ENCODE measurements at places on chromosomes 7 and 10.

- DNase-seq, result no peak
These were observed 7.1 kb upstream of the CCL24 start for GRCh38 chr7:75820688-75821087.

DNA sequence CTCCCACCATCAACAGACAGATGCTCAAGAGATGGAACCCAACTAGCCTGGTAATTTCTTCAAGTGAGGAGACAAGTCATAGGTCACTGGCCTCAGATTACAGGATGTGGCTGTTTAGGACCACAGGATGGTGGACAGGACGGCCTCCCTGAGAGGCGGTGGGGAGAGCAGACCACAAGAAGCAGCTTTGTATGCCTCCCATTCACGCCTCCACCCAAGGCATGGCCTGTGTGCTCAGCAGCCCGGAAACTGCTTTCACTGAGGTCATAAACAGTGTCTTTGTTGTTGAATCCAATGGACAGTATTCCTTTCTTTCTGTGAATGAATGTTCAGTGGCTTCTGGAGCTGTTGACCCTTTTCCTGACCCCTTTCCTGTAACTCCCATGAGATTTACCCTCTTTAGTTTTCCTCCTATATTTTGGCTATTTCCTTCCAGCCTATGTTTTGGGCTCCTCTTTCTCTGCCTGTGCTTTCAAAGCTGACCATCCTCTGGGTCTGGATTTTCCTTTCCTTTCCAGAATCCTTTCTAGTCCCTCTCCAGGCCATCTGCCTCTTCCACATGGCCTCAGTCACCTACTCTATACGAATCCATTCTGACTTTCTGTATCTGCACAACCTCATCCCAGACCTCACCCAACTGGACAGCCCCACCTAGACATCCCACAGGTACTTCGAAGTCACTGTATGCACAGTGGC is 32.4 kb upstream of the INPP5F start:
- DNase-seq, result no peak

DNA sequence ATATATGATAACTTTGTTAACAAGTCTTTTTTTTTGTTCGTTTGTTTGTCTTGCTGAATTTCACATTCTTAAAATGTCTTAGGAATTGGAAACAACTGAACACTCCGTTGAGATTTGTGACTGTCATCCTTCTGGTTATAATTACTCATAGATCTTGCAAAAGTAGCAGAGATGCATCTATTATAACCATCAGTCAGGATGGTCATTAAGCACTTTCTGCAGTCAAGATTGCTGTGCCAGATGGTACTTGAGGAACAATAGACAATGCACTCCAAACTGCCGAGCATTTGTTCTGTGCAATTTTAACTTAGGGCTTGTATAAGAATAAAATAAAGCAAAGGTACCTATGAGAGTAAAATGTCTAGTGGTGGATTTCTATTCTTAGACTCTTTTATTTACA is 710.1 kb upstream of the KCND2 start:
- no peak for DNase-seq

DNA sequence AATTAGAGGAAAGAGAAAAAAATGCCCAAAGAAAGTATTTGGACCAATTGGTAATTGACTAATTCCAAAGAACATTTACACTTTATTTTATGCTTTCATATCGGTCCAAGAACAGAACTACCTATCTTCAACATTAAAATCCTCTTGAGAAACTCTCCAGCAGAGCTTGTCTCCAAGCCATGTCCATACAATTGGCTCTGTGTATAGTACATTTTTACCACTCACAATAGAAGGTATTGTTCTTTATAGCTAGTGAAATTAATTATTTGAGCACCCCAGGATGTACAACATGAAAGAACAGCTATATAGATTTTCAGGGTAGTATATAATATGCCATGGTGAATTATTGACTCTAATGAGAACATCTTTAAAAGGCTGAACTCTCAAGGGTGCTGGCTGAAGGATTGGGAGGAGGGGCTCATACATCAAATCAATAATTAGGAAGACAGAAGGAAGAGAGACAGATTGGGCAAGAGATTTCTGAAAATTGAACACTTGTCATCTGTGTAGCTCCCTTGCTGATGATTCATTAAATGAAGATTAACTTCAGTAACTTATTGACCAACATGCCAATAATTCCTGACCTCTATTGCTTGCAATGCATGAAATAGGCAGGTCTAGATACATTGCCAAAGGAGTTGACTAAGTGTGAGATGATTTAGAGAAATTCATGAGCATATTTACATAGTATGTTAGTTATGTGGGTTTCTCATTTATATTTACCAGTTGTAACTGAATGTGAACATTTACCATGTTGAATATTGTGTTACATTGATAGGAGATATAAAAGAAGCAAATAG is 249.7 kb downstream of the MTERF1 start:
- no peak for DNase-seq

Data from SK-N-DZ (cell line).